Stimulated activated CD4-positive, alpha-beta T cell treated with anti-CD3 and anti-CD28 coated beads, TNF-alpha, amount 100 ng/mL, for 1 hour (primary cell): ENCODE measurements at places on chromosomes 13 and 19.
A peak's percentile ranks its signal among the peaks of the same experiment; 100 is the strongest.

GRCh38 chr13:47076500-47076899 is 179.6 kb upstream of the HTR2A start:
- DNase-seq: no peak

GRCh38 chr19:18768997-18769891 is 21.9 kb downstream of the COMP start:
- no peak for DNase-seq

GRCh38 chr13:27359199-27359821 is 65.1 kb upstream of the GTF3A start:
- no peak for DNase-seq

DNA sequence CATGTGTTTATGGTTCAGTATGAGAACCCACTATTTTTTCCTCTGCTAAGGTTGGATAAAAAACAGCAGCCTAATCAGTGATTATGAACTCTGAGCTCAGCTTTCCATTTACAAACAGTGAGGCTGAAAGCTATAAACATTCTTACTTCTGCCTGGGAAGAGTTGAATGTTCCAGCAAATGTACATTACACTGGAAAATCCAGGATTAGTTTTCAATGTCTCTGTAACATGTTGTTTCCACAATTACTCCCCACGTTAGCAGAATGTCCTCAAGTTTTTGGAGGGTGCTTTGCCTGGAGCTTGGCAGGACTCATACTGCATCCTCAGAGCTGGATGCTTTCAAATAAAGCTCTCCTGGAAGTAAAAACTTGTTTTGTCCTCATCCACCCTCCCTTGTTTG is 150.4 kb downstream of the POSTN start:
- DNase-seq: no peak

DNA sequence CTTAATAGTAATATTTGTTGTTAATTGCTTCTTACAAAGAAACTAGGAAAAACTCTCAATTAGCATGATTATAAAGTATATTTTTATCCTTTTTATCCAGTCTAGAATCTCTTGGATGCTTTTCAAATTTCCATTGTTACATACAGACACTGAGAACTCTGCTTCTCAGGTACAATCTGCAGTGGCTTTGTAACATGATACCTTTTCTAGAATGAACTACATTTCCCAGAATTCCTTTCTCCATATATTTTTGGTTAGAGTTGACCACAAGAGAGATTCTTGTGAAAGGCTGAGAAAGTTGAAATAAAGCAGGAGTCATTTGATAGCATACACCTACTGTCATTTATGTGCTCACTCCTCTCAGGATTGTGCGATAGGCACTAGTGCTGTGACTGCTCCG is 148.6 kb downstream of the SLITRK6 start:
- DNase-seq: no peak

- DNase-seq: no peak
Observed at GRCh38 chr13:40164133-40164532, 502.3 kb downstream of the FOXO1 start.

DNA sequence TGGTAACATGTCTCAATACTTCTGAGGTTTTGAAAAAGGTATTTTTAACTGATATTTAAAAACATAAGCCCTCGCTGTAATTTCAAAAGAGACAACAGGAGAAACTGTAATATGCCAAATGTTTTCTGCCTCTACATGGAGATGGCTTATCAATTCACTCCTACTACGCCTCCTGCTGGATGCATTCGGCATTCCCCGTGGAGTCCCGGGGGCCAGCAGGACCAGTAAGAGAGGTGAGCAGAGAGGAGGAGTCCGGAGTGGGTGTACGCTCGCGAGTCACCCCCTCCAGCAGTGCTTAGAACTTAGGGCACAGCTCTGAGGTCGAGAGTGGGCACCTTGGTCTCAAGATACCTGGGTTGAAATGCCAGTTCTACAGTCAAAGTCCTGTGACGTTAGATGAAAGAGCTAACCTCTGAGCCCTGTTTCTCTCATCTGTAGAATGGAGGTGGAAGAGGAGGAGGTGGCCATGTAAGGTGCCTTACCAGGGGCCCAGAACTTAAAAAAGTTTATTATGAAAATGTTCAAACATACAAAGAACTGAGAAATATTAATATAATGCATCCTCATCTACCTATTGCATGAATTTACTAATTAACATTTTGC is 110.2 kb downstream of the STK24 start:
- DNase-seq: no peak

GRCh38 chr13:79861731-79862130 is 380.8 kb downstream of the NDFIP2 start:
- DNase-seq: no peak

DNA sequence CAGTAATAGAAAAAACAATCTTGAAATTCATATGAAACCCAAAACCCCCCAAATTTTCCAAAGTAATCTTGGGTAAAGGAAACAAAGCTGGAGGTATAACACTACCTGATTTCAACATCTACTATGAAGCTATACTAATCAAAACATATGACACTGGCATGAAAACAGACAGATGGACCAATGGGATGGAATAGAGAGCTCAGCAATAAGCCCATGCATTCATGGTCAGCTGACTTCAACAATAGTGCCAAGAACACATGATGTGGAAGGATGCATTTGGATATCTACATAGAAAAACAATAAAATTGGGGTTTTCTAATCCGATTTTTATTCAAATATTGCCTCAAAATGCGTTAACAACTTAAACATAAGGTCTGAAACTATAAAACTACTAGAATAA is 32.2 kb upstream of the ZNF766 start:
- no peak for DNase-seq

- no peak for DNase-seq
Observed at GRCh38 chr19:50309396-50310125, 19.6 kb downstream of the KCNC3 start.

DNA sequence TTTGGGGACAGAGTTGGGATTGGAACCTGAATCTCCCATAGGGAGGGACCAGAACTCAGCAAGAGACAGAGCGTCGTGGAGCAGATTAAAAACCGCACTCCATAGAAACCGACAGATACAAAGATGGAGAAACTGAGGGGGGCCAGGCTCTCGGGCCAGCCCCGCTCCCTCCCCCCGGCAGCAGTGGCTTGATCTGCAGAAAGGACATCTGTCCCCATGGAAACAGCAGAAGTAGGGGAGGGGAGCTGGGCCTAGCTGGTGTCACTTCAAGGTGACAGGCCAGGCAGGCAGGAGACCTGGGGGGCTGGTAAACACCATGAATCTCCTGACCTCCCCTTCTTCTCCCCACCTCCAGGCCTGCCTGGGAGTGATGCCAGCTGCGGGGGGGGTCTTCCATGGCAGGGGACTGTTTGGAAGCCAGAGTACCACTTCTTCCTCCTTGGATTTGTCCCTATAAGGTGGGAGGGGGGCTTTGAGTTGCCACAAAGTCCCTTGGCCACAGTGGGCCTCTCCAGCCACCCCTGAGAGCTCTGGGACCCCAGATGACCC is 10.9 kb downstream of the TMIGD2 start:
- no peak for DNase-seq

DNA sequence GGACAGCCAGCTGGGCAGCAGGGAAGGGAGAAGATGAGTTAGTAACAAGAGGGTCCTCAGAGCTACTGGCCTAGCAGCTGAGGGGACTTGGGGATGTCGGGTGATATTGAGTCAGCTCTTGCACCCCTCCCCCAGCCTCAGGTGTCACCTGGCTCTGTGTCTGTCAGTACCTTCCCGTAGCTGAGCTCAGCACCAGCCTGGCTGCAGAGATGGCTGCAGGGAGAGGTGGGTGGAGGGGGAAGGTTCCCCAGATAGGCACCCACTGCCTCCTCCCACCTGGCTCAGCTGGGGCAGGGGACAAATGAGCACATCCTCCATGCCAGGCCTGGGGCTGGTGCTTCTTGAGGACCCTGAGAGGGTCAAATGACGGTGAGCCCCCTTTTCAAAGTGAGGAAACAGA is 6.8 kb upstream of the KPTN start:
- DNase-seq: no peak

GRCh38 chr19:2239771-2240770 is 3.4 kb downstream of the SF3A2 start:
- DNase-seq: peak; percentile 11

- DNase-seq: no peak
Observed at GRCh38 chr13:78569029-78569428, 34.3 kb downstream of the POU4F1 start.

DNA sequence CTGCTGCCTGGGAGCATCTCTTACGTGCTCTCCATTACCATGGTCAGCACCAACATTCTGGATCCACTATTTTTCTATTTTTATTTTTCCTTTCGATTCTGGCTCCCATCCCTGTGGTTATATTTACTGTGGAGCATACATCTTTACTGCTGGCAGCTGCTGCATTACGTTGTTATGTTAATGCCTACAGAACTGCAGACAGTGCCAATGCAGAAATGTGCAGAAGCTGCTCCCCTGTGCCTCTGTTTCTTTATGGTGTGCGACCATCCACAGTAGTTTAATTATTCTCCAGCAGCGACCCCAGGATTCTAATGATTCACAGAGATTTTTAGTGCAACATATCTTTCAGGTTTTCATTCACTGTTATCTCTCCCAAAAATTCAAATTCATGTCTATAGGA is 911.7 kb upstream of the SLITRK6 start:
- DNase-seq: no peak

DNA sequence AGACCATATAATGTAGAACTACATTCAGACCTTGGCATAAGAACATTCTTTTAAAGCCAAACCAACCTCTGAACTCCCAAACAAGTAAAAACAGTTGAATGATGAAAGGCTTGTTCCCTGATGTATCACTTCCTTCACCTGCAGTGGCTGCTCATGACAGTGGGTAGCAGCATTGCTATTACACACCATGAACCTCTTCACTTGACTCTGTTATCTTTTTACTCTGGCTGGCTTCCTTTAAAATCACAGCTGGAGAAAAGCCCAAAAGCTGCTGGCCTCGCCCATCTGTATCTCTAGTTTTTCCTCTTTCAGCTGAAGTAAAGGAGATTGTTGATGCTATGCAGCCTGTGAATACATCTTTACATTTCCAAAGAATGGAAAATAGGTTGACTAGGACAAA is 22.6 kb downstream of the THSD1 start:
- no peak for DNase-seq

- DNase-seq: no peak
Observed at GRCh38 chr19:31555634-31556215, 206.5 kb upstream of the TSHZ3 start.

DNA sequence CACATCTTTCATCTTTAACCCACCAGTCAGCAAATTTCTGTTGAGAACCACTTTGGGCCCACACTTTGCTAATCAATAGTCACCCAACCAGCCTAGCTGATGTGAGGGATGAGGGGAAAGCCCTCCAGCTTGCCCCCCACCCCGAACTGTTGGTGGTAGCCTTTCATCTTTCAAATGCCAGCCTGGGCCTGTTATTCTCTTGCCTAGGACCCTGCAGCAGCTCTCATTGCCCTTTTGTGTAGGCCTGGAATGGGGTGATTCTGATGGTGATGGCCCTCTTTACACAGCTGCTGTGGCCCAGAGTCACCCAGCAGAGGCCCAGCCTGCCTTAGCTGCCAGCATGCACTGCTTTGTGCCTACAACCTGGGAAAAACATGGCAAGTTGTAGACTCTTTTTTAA is 294.5 kb downstream of the SLC7A1 start:
- no peak for DNase-seq

GRCh38 chr19:6199240-6199994 is 64.0 kb downstream of the ACSBG2 start:
- peak; percentile 100 for DNase-seq

DNA sequence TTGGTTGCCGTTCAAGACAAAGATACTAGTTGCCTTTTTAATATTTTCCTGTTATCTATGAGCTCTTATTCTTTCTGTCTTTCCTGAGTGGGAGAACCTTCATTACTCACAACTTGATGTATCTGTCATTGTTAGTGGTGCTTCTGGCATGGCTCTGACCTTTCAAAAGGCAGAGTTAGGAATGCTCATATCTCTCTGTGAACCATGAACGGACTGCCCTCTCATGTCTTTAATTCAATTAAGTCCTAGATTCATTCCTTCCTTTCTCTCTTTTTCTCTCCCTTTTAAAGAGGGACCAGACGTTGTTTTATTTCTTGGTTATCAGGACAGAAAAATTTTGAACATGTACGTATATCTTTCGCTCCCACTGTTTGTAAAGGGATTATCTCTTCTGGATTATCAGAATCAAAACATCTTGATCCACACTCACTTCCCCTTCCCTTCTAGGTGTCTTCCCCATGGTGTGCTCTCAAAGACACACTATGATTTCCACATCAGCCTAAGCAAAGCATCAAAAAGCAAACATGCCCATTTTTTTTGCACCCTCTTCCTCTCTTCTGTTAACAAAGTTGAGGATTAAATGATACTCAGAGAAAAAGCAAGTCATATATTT is 90.3 kb downstream of the LRCH1 start:
- DNase-seq: no peak

- DNase-seq: no peak
Observed at GRCh38 chr19:42480335-42481095, 37.8 kb upstream of the CXCL17 start.

DNA sequence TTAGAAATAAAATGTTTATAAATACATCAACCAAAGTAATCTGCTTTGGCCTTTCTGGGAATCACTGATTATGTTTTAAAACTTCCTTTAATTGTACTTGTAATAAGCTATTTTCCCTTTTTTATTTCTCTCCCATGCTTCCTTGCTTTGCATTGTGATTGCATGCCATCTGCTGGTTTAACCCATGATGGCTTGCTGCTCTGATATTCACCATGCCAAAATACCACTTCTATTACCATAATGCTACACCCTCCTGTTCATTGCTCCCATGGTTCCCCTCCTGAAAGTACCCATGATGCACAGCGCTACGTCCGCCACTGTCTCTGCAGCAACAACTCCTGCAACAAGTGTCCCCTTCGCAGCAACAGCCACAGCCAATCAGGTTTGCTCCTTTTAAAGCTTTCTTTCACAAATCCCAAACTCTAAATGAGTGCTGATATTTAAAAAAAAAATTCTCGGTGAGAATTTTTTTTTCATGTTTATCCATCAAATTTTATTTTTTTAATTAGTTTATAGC is 67.7 kb upstream of the RAP2A start:
- no peak for DNase-seq

DNA sequence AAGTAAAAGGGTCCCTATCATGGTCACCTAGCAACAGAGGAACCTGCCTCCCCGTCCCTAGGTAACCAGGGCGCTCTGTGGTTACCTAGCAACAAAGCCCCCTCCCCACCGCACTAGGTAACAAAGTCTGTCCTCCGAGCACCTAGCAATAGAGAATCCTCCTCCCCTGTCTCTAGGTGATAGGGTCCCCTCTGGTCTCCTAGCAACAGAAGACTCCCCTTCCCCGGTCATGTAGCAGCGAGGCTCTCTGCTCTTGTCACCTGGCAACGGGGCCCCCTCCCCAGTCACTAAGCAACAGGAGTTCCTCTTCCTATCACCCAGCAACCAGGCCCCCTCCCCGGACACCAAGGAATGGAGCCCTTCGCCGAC is 307 bp downstream of the JOSD2 start:
- DNase-seq: no peak
